Eye (tissue), 1 donor: ENCODE measurements at places on chromosomes 7 and 10.

GRCh38 chr7:55069271-55069792 is 50.5 kb downstream of the EGFR start:
- peak; percentile 15 for DNase-seq

- no peak for DNase-seq
These were observed 132.1 kb downstream of the CCSER2 start for GRCh38 chr10:84460520-84460919.

- no peak for DNase-seq
These were observed 36.3 kb upstream of the IKZF1 start for GRCh38 chr7:50268223-50268622.

DNA sequence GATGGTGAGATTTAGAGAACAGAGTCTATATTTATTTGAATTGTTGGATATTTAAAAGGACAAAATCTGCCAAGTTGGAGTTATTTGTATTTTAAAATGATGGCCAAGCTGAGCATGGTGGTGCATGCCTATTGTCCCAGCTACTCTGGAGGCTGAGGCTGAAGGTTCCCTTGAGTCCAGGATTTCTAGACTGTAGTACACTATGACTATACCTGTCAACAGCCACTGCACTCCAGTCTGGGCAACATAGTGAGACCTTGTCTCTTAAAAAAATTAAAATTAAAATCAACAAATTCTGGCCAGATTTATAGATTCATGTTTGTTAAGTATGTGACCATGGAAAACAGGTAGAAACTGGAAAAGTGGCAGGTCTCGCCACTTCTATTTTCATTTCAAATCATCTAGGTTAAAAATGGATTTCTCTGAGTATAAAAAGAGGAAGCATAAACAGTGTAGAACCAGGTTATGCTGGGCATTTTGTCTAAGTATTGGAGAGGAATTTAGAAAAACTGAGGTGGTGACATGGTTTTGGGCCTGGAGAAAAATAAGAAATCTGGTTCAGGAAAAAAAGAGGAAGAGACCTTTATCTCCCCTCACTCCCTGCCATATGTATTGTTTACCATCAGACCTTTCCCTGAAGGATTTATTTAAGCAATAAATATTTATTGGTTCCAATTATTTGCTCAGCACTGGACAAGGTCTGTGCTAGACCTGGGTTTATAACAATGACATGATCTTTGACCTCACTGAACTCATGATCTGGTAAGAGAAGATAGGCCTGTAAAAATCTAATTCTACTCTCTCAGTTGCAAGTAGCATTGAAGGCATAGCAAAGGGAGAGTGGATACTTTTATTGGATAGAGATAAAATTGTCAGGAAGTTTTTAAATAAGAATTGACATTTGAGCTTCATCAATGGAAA is 134.2 kb downstream of the TSPAN12 start:
- no peak for DNase-seq

DNA sequence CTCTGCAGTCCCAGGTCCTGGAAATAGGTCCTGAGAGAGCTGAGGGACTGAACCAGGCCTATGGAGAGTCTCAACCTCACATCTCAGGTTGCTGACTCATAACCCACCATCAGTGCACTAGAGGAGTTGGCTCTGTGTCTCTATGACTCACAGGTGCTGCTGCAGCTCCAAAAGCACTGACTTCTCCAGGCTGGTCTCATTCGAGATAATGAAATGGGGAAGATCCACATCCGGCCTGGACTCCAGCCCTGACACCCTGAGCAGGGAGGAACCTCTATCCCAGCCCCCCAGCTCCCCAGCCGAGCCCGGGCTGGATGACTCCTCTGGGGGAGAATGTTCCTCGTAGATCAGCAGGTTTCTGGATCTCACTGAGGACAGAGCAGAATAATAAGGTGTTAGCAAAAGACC is 35.5 kb upstream of the DGKI start:
- no peak for DNase-seq
